HepG2 (cell line): ENCODE measurements at places on chromosomes 1 and 21. TPM values are rescaled to one million over a fixed set of nuclear protein-coding genes. Genes with fewer than 3 reads are reported as not detected.

LGR6 gene
- total RNA-seq, result not detected in 2 replicates

OVAAL gene
- not detected in 2 replicates for total RNA-seq

RNU1-2 gene
- 859 and 11,018 TPM in 2 replicates for total RNA-seq

GRCh38 chr1:202010180-202011015 lies at the start of gene ELF3:
Gene ELF3 (plus strand): TSS chr1:202010587. CDS start chr1:202011137, 550 bp downstream.
- H3K4me1 ChIP-seq, result peaks cover 76% of the 10 kb centered on the region
- peak; percentile 99 for DNase-seq
- peak within 1 kb of the TSS; percentile 97 for H3K4me3 ChIP-seq
- peaks cover 36% of the 10 kb centered on the region; the same call in 2 of the 3 replicates for H3K36me3 ChIP-seq

DNA sequence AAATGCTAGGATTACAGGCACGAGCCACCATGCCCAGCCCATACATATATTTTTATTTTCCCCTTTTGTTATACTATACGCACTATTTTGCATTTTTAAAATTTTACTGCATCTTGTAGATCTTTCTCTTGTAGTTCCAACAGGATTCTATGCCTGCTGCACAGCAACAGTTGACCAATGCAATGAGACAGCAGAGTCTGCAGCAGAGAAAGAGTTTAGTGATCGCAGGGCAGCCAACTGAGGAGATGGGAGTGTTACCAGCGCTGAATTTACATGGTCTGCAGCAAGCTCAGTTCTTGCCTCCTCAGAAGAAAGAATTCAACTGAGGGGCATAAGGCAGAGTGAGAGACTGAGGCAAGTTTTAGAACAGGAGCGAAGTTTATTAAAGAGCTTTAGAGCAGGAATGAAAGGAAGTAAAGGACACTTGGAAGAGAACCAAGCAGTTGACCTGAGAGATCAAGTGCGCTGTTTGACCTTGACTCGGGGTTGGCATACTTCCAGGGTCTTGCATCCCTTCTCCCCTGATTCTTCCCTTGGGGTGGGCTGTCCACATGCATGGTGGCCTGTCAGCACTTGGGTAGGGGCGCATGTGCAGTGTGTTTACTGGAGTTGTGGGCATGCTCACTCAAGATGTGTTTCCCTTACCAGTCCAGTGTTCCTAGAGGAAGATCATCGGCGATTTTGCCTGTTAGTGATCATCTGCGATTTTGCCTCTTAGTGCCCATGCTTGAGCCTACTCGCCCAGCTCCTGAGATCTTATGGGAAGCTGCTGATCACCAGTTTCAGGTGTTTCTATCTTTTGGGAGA lies 4.1 kb upstream of the MTOR start:
- H3K27ac ChIP-seq, result peak overlapping the region; percentile 92
- no peaks in the 10 kb centered on the region for H3K27me3 ChIP-seq
- no peak overlapping the region for H3K4me3 ChIP-seq
- no peak for DNase-seq
- H3K4me1 ChIP-seq, result peaks cover 52% of the 10 kb centered on the region

GRCh38 chr1:167443757-167444156 lies 74.6 kb downstream of the CD247 start:
- H3K4me3 ChIP-seq, result no peak overlapping the region
- H3K27me3 ChIP-seq, result no peaks in the 10 kb centered on the region
- H3K36me3 ChIP-seq, result no peaks in the 10 kb centered on the region
- DNase-seq, result no peak
- H3K27ac ChIP-seq, result no peak overlapping the region

- H3K27ac ChIP-seq, result no peak overlapping the region
- H3K4me3 ChIP-seq, result no peak overlapping the region
- H3K4me1 ChIP-seq, result no peaks in the 10 kb centered on the region
- no peak for DNase-seq
Measured at GRCh38 chr1:116997636-116998035, 3.9 kb upstream of the CD101 start.

- no peak for DNase-seq
- H3K27ac ChIP-seq, result no peak overlapping the region
- no peaks in the 10 kb centered on the region for H3K27me3 ChIP-seq
- no peaks in the 10 kb centered on the region for H3K4me1 ChIP-seq
Measured at GRCh38 chr1:82724246-82724645, 923.5 kb downstream of the ADGRL2 start.

DNA sequence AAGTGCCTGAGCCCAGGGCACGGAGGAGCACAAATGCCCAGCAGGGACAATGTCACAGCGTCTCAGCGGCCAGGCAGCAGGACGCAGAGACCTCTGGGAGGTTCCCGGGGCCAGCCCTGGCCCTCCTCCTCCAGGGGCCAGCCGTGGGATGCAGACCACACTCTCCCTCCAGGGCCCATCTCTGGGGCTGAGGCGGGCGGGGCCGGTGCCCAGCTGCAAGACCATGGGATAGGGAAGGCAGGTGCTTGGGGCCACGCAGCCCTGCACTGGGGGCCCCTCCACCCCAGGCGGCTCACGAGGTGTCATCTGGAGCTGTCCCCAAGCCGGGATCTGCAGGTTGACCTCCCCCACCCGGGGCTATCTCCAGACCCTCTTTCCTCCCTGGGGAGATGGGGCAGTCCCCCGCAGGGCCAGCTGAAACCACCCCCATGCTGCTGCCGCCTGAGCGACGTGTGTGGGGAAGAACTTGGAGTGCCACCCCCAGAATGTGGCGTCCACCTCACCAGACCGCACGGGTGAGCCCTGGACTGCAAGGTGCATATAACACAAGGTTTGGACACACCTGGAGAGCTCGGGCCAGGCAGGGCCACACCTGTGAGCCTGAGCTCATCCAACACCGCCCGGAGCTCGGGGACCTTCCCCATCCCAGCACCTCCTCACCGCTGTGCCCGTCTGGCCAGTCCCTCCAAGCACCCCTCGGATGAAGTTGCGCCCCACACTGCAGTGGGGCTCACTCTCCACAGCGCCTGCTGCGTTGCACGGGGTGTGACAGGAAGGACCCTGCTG lies 4.1 kb upstream of the TTLL10 start:
- H3K4me1 ChIP-seq, result peaks cover 62% of the 10 kb centered on the region
- H3K27ac ChIP-seq, result no peak overlapping the region
- H3K36me3 ChIP-seq, result no peaks in the 10 kb centered on the region
- H3K4me3 ChIP-seq, result no peak overlapping the region
